ENCODE measurements at places on chromosomes 12 and 14.

DNA sequence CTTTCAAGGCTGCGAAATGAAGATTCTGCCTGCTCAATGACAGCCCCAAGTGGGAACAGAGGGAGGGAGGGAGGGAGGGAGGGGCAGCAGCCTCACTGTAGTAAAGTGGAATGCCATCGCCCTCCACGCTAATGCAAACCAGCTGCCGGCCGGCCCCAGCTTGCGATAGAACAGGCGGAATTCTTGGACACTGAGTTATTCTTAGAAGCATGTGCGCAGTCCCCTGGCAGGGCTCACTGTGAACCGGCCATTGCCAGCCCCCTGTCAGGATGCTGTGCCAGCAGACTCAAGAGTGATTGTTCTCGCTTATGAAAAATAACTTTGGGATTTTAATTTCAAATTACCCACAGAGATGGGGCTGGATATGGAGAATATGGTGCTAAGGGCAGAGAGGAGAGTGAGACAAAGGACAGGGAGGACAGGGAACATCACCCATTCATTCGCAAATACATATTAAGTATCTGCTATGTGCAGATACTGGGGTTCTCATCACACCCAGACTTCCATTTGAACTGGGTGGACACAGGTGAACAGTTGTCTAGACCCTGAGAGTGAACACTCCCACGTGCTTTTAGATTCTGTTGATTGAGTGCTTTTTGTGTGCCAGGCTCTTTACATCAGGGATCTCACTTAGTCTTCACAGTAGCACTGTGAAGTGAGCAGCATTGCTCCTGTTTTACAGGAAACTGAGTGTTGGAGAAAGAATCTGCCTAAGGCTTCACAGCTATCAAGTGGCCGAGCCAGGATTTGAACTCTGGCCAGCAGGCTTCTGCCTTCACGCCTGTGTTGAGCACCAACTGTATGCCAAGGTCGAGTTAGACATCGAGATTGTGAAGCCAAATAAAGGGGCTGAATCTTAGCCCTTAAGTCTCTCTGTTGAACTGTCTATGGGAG, 192.9 kb downstream of the C12orf75 start:
- DNase-seq: no peak

DNA sequence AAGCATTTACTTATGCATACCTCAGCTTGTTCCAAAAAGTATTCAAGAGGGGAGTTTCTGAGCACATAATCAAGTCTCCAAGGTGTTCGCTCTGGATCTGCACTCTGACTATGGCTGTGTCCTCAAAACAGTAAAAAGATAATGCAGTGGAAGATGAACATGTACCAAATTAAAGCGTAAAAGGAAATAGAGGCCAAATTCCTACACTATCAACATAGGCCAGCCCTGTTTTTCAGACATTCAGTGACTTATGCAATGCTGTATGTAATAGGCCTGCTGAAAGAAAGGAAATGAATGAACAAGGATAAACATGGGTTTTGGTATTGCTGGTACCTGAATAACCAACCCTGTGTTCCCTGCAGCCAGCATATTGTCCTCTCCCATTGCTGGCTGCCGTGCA, 115.7 kb downstream of the SAMD4A start:
- DNase-seq: no peak

- DNase-seq: no peak
These were observed 2.3 kb downstream of the AKAP5 start for GRCh38 chr14:64467566-64467965.

DNA sequence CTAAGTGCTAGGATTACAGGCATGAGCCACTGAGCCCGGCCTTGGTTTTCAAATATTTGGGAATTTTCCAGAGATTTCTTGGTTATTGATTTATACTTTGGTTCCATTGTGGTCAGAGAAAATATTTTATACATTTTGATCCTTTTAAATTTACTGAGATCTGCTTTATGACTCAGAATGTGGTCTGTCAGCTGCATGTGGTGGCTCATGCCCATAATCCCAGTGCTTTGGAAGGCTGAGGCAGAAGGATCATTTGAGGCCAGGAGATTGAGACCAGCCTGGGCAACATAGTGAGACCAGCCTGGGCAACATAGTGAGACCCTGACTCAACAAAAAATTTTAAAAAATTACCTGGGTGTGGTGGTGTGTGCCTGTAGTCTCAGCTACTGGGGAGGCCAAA, 49.8 kb downstream of the ADCK1 start:
- no peak for DNase-seq

DNA sequence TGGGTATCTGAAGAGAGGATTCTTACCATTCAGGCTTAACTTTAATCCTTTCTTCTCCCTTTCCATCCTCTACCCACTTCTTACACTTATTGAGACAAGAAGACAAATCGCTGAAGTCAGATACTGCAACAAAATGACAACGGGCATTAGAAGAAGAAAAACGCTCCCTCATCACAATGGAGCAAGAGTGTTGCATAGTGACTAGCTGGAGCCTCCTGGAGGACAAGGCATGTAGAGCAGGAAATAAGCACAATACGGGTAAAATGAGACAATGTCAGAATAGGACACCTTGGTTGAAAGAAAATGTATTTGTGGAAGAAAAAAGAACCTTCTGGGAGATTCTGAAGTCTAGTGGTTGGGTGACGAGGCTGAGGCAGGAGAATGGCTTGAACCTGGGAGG, 501.0 kb downstream of the RERGL start:
- no peak for DNase-seq

DNA sequence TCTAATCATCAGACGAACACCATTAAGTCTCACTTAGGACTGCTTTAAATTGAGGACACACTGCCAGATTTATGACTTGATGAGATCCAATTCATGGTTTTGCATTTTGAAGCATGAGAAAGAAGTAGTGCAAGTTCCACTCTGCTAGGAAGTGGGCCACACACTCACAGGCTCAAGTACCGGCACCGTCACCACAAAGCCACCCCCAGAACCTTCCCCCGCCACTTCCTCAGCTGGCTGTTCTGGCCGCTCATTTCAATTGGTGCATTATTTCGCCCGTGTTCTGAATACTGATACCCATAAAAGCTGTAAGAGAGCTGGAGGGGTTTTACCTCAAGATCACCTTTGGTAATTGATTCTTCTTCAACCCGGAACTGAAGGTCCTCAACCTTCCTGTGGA, 70.1 kb downstream of the CLIP1 start:
- DNase-seq: no peak

DNA sequence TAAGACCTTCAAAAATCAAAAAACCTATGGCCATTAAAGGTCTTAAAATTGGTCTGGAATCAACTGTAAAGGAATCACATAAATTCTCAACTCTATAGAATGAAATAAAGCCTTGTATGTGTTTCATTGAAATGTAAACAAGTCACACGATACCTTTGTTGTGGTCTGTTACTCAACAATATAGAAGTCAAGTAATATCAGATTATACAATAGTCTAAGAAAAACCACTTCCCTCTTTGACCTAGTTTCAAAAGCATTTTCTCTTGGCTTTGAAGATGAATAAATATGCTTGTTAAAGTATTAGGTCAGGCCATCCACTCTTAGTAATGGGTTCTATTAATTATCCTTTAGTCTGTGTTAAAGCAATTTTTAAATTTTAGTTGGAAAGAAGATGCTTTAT, 79.8 kb upstream of the DIO2 start:
- no peak for DNase-seq

DNA sequence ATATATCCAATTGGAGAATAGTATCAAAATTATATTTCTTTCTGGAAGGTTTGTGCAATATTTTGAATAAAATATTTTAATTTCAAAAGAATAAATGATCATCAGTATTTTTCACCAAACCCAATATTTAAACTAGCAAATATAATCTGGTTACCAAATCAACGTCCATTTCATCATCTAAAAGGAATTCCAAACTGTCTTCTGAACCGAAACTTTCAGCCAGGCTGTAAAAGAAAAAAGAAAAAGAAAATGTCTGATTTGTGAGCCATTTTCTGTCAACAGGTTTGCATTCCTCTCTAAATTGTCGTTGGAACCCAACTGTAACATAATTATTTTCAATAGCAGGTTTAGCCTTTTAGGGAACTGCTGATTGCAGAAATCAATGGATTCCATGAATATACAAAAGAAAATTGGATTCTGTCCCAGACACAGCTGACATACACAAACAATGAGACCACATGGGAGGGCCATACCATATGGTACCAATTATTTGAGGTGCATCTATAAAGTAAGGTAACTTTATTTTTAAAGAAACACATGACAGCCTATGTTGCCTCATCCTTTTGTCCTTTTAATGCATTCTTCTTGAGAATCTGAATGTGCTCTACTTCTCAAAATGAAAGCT, 22.7 kb downstream of the SNRPF start:
- DNase-seq: no peak

DNA sequence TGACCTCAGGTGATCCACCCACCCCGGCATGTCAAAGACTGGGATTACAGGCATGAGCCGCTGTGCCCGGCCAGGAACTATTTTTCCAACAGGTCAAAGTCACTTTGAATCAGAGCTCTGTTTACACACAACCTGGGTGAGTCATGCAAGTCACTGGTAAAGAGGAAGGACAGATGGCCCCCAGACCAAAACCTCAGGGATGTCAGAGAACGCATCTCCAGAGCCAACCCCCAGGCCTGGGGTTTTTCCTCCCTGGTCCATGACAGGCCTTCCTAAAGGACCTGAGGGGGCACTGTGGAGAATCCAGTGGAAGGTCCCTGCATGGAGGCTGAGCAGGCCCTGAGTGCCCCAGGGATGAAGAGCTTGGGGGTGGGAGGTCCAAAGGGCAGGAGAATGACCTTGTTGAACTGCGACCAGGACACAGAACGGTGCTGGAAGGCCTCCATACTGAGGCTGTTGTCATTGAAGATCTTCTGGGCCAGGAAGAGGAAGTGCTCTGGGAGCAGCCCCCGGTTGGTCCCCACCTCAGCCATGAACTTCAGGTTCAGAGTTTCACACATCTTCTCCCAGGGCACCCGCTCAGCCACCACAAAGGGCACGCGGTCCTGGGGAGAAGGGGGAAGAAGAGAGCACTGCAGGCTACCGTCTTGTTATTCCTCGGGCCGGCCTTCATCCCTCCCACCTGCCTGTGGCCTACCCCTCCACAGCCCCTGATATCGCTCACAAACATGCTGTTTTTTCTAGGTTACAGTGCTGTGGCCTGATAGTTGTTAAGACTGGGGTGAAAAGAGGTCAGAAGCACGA, 9.1 kb downstream of the STAT6 start:
- DNase-seq: no peak
